Hair follicle dermal papilla cell (primary cell): ENCODE measurements at places on chromosomes 7 and 10. TPM values are rescaled to one million over a fixed set of nuclear protein-coding genes. Genes with fewer than 3 reads are reported as not detected.

The HYCC1 gene
- total RNA-seq, result 73.5 and 96.5 TPM in 2 replicates

The MDH2 gene
- total RNA-seq, result 36.5 and 43.1 TPM in 2 replicates

The SLC18A3 gene
- total RNA-seq, result not detected in 2 replicates

The CC2D2B gene
- total RNA-seq, result under 0.01 and 0.32 TPM in 2 replicates

The TECPR1 gene
- 22.5 and 28.6 TPM in 2 replicates for total RNA-seq

The JAKMIP3 gene
- 0.24 and 0.32 TPM in 2 replicates for total RNA-seq

The OR2A1 gene
- total RNA-seq, result 0.12 and 0.16 TPM in 2 replicates

The GRM3 gene
- total RNA-seq, result not detected in 2 replicates

The AKR1D1 gene
- total RNA-seq, result not detected in 2 replicates

The AMZ1 gene
- total RNA-seq, result 6.7 and 8.6 TPM in 2 replicates

The POLR2J gene
- 18.2 TPM in 2 replicates for total RNA-seq

The SVOPL gene
- not detected in 2 replicates for total RNA-seq

The MARVELD1 gene
- 63.3 and 68.2 TPM in 2 replicates for total RNA-seq

The SH3PXD2A gene
- 58.3 and 83.9 TPM in 2 replicates for total RNA-seq

The HMX2 gene
- not detected in 2 replicates for total RNA-seq

The SRI gene
- total RNA-seq, result 64.3 and 65.6 TPM in 2 replicates

The OR9A2 gene
- not detected in 2 replicates for total RNA-seq

The ANLN gene
- total RNA-seq, result 14.4 and 17.0 TPM in 2 replicates

The TAS2R4 gene
- total RNA-seq, result 0.61 and 0.81 TPM in 2 replicates

The CPA5 gene
- total RNA-seq, result 0.16 TPM in 1 of 2 replicates, not detected in the other

The SHH gene
- total RNA-seq, result not detected in 2 replicates

The EBLN1 gene
- not detected in 2 replicates for total RNA-seq
